ENCODE measurements at places on chromosomes 5 and 9.

- DNase-seq, result no peak
Measured at GRCh38 chr5:31993165-31993961, 180.8 kb downstream of the GOLPH3 start.

- no peak for DNase-seq
Measured at GRCh38 chr5:159426694-159427093, 96.4 kb upstream of the IL12B start.

GRCh38 chr9:8856396-8857067 lies 1057.0 kb upstream of the DMAC1 start:
- DNase-seq, result no peak

GRCh38 chr5:34765662-34766061 lies 73.3 kb upstream of the TTC23L start:
- no peak for DNase-seq

DNA sequence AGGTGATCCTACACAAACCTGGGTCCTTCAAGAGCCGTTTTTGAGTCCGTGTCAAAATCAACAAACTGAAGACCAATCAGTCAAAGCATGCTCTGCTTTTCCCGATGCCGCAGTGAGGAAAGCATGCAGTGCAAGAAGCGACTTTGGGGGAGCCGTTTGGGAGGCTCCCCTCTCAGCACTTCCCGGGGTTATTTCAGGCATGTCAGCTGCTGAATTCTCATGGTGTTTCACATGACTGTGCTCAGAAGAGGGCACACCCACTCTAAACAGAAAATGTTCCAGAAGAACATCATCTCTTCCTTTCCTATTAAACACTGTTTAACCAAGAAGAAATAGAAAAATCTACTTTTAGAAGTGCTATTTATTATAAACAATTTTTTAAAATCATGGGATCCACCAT lies 125.5 kb downstream of the EPB41L4A start:
- DNase-seq, result no peak

DNA sequence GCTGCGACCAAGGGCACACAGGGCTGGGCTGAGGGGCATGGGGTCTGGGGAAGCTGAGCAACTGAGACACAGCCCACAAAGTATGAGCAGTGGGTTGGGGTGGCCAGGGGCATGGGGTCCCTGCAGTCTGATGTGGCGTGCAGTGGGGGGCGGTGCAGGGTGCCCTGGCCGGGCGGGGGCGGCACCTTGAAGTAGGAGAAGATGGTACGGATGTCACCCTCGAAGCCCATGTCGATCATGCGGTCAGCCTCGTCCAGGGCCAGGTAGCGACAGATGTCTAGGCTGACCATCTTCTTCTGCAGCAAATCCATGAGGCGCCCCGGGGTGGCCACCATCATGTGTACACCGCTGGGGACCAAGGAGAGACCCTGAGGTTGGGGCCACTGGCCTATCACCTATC lies 3.3 kb downstream of the DDX41 start:
- no peak for DNase-seq

Measured in GM23338 (cell line).